Stimulated activated CD8-positive, alpha-beta memory T cell treated with anti-CD3 and anti-CD28 coated beads, Interleukin-4, amount 100 ng/mL, for 48 hours (primary cell): ENCODE measurements at places on chromosomes 13 and 19.

DNA sequence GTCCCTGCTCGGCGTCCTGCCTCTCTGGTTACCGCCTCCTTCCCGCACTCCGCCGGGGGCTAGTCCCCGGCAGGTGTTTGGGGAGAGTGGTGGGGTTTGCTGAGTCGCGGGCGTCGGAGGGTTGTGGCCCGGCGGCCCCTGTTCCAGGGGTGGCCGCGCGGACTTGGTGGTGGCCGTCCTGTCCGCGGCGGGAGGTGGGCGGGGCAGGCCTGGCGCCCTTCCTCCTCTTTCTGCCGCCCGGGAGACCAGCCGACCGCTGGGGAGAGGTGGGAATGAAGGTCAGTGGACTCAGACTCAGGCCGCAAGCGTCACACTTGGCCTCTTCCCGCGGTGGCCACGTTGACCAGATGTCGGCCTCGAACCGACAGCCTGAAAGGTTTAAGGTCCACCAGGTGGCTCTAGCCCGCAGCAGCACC is 61.8 kb downstream of the ZNF723 start:
- no peak for DNase-seq

- DNase-seq = no peak
Observed at GRCh38 chr13:43804461-43805070, 17.8 kb upstream of the ENOX1 start.

DNA sequence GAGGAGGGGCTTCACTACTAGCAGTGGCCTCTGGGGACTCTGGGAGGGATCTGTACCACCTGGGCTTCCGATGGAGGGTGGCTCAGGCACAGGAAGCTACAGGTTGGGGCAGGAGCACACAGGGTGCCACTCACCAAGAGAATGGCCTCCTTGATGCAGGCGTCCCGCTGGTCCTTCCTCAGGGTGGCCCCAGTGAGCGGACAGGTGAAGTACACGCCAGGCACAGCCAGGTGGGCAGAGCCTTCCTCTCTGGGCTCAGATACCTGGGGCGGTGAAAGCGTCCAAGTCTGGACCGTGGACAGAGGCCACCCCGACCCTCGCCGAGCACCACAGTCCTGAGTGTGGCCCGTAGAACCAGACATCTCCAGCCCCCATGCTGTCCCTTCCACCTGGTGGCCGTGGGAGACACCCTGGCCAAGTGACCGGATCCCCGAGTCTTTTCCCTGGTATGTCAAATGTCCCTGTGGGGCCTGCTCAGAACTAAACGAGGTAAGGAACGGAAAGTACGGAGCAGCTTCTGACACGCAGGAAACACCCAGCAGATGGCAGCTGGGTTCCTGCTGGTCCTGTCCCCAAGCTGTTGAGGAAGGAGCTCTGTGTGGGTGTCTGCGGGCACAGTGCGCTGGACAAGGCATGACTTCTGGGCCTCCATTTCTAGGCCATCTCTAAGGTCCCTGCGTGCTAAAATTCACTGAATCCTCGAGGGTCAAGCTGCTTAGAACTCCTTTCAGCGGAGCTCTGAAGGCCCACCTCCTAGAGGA is 5.2 kb downstream of the UBXN6 start:
- DNase-seq = no peak

DNA sequence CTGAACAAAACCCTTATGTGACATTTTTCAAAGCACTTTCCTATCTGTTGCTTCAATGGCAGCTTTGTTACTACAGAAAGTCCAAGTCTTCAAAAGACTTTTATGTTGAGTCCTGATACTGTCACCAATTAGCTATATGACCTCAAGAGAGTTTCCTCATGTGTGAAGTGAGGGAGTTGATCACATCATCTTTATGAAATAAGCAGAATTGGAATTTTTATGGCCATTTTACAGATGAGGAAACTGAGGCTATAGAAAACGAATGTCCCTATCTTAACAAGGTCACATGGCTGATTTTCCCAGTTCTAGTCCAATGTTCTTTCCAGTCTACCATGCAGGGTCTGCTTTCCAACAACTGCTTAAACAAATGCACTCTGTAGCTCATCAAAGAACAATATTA is 2.6 kb downstream of the TNFRSF19 start:
- DNase-seq = no peak

DNA sequence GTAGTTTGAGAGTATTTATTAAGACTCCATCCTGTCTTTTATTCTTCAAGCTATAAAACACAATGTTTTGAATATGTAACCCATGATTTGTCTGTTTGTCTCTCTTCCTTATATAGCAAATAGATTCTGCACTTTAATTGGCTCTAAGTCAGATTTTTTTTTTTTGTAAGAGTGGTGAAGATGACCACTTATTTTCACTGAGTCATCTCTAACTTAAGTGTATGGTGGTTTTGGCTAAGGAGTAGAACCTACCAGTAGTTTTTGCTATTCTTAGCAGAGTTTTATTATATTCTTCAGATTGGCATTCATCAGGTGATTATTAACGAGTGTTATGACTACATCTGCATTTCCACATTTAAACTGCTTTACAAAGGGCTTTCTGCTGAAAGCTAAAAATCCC is 194.7 kb downstream of the LMO7 start:
- DNase-seq = no peak

- no peak for DNase-seq
Observed at GRCh38 chr19:16797876-16798275, 31.3 kb upstream of the SIN3B start.

GRCh38 chr19:16374436-16374835 is 49.8 kb downstream of the KLF2 start:
- DNase-seq = peak; percentile 54

GRCh38 chr19:41355802-41356201 is 2.1 kb upstream of the TGFB1 start:
- no peak for DNase-seq

GRCh38 chr19:18377026-18377425 is 8.9 kb upstream of the GDF15 start:
- DNase-seq = no peak

- DNase-seq = no peak
Observed at GRCh38 chr19:4991996-4992698, 23.2 kb downstream of the KDM4B start.

GRCh38 chr19:4124638-4125037 is 716 bp upstream of the MAP2K2 start:
- DNase-seq = no peak

DNA sequence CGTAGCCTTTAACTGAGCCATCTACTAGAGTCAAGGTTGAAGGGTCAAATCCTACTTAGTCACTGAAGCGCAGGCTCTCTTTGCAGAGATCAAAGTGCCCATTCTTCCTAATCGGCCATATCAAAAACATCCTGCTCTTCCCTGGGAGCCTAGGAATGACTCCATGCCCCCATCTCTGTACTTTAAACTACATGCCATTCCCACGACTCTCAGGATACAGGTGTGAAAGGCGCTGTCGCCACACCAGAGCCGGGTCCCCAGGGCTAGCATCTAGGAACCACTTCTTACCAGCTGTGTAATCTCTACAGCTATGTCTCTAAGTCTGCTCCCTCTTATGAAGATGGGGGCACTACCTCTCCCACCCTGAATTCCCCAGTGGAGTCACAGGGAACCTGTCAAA is 22.3 kb downstream of the IRS2 start:
- no peak for DNase-seq

DNA sequence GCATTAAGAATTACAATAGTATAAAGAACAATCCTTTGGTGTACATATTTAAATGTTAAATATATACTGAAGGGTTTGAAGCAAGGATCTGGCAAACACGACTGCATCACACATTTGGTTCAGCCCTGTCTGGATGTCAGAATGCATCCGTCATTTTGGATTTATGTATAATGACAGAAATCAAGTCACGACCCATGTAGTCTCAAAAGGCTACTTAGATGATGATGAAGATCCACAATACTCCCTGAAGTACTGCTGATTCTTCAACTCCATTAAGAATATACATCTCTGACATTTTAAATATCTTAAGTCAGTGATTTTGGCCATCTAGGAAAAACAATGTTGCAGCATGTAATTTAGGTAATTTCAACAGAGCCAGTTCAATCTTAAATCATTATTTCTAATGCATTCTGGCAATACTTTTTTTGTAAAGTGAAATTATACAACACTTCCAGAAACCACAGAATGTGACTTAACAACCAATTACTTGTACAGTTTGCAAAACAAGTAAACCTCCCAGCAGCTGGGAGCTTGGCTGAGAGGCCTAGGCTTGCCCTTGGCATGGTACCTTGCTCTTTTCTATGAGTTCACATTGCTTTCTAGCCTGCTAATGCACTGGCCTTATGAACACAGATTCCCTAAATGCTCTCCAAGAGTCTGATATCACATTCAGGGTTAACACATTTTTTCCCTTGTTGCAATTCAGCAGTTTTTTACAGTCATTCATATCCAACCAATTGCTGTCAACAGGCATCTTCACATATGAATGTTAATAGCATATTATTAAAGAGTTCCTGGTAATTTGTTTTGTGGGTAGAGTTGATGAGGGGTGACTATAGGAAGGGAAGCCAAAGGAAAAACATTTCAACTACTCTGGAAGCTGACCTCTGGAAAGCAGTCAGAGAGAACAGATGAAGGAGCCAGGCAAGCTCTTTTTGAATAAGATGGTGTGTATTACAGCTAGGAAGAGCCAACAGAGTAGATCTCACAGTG is 175.2 kb downstream of the ENOX1 start:
- DNase-seq = no peak

GRCh38 chr19:10412257-10412977 is 7.9 kb upstream of the PDE4A start:
- no peak for DNase-seq

DNA sequence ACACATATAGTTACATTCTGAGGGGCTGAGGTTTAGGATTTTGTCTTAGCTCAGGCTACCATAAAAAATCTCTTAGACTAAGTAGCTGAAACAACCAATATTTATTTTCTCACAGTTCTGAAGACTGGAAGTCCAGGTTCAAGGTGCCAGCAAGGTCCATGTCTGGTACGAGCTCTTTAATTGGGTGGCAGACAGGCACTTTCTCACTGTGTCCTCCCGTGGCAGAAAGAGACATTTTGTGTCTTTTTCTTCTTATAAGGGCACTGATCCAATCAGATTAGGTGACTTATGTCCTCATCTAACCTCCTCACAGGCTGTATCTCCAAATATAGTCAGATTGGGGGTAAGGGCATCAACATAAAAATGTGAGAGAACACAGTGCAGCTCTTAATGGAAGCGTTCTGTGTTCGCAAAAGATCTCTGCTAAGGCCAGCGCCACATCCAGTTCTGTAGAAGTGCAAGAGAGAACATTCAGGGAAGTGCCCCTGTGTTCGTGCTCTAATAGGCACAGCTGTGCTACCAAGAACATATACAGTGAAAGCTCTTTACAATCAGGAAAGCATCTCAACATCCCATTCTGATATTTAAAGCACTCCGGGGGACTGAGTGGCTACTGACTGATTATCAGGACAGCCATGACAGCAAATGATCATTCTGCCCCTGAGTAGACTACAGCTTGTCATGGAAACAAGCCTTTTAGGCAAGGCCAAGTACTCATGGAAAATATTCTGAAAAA is 819.2 kb downstream of the LIG4 start:
- DNase-seq = no peak

GRCh38 chr13:113292021-113292862 is 4.8 kb upstream of the LAMP1 start:
- peak; percentile 46 for DNase-seq

DNA sequence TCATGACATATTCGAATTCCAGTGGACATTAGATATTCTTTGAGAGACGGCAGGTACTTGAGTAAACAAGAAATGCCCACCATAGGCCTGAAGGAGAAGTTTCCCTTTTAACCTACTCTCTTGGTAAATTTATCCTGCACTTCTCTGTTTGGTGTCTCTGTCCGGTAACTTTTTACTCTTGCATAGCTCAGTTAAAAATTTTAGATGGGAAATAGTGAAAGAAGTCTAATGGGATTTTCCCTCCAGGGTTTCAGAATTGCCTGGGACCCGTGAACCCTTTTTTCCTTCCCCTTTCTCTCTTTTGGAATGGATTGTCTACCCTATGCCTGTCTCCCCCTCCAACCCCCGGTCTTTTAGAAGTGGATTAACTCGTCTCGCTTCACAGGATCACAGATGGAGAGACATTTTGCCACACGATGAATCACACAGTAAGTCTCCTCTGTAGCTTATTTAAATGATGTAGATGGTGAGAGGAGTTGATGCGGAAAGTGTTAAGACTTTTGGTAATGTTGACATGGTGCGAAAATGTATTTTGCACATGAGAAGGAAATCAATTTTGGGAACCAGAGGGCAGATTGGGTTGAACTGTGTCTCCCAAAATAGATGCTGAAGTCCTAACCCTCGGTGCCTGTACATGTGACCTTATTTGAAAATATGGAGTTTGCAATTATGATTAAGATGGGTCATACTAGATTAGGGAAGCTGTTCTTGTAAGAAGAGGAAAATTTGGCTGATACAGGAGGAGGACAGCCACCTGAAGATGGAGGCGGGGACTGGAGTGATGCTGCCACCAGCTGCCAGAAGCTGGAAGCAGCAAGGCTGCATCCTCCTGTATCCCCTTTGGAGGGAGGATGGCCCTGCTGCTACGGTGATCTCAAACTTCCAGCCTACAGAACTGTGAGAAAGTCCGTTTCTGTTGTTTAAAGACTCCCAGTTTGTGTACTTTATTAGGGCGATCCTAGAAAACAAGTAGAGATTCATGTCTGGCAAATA is 711 bp upstream of the MIPEP start:
- no peak for DNase-seq

DNA sequence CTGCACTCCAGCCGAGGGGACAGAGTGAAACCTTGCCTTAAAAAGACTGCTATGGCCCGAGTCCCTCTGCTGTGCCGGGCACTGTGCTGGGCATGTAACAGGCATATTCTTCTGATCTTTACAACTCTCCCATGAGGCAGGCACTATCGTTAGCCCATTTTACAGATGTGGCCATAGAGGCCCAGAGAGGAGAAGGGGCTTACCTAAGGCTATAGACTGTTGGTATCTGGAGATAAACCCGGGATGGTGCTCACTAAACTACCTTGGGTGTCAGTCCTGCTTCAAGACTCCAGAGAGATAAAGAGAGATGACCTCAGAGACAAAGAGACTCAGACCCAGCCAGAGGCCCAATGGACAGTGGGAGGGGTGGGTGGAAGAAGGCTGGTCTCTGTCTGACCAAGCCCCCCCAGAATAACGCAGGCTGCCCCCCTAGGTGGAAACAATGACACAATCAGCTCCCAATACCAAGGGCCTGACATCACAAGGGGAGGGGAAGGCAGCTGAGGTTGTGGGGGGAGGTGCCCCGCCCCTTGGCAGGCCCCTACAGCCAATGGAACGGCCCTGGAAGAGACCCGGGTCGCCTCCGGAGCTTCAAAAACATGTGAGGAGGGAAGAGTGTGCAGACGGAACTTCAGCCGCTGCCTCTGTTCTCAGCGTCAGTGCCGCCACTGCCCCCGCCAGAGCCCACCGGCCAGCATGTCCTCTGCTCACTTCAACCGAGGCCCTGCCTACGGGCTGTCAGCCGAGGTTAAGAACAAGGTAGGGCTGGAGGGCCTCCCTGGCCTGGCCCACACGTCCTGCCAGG is at the start of gene CNN1:
Gene CNN1, plus strand, starts transcription at position 620 of the 805 bp plus-strand sequence. Its CDS starts 77 bp downstream, at position 697.
- DNase-seq = no peak

DNA sequence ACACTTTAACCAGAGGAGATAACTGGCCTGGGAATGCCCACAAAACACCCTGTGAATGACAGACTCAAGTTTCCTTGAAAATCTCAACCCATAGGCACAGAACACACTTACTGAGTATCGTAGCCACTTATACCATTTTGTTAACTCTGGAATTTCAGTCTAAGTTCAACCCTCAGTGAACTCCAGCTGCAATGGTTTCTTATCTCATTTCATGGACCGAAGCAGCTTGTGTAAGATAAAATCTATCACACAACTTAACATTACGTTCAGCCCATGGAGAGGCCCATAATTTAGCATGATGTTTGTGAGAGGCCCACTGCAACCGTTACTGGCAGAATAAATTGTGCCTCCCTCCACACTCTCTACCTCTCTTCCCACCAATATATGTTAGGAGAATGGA is 323.0 kb downstream of the DNAJC15 start:
- no peak for DNase-seq
